Astrocyte (in vitro differentiated cells and primary cell): ENCODE measurements at places on chromosomes 6 and 20. TPM values are rescaled to one million over a fixed set of nuclear protein-coding genes. Genes with fewer than 3 reads are reported as not detected.

DNA sequence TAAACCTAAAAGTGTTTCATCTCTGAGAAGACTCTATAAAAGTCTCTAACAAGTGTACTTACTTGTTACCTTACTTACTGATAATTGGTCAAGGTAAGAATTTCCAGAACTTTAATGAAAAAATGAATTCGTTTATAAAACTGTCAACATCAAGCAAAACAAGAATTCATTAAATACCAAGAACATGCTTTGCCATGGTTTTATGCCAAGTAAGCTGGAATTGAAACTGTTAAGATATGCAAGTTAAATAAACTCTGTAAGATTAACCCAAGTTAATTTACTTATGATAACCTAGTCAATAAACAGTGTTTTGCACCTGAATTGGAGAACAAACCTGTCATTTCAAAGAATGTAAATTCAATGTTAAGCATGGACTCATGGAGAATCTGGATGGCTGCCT is 17.1 kb upstream of the DEFB113 start:
- no peak for DNase-seq
- H3K27ac ChIP-seq: no peak overlapping the region
- H3K36me3 ChIP-seq: no peaks in the 10 kb centered on the region
- H3K27me3 ChIP-seq: no peaks in the 10 kb centered on the region
- no peaks in the 10 kb centered on the region for H3K4me1 ChIP-seq
- no peak overlapping the region for H3K4me3 ChIP-seq

- H3K4me1 ChIP-seq: peaks cover 10% of the 10 kb centered on the region
- no peaks in the 10 kb centered on the region for H3K36me3 ChIP-seq
- no peak for DNase-seq
- peak within 1 kb of the TSS; percentile 76 for H3K4me3 ChIP-seq
- H3K27me3 ChIP-seq: peaks cover 10% of the 10 kb centered on the region
Measured at GRCh38 chr6:107114926-107115694, at the start of gene BEND3. BEND3 (minus strand) TSS chr6:107115515; CDS start chr6:107099285, 16,230 bp downstream.

GRCh38 chr6:155309150-155309549 is 5.1 kb downstream of the TFB1M start:
- H3K36me3 ChIP-seq: peaks cover 14% of the 10 kb centered on the region
- no peak overlapping the region for H3K4me3 ChIP-seq
- peaks cover 8% of the 10 kb centered on the region for H3K4me1 ChIP-seq
- H3K27me3 ChIP-seq: no peaks in the 10 kb centered on the region
- no peak for DNase-seq
- H3K27ac ChIP-seq: no peak overlapping the region

- no peak overlapping the region for H3K27ac ChIP-seq
- no peak overlapping the region for H3K4me3 ChIP-seq
- H3K36me3 ChIP-seq: no peaks in the 10 kb centered on the region
- no peaks in the 10 kb centered on the region for H3K27me3 ChIP-seq
- DNase-seq: no peak
Measured at GRCh38 chr20:25042531-25043498, 15.1 kb downstream of the ACSS1 start.

DNA sequence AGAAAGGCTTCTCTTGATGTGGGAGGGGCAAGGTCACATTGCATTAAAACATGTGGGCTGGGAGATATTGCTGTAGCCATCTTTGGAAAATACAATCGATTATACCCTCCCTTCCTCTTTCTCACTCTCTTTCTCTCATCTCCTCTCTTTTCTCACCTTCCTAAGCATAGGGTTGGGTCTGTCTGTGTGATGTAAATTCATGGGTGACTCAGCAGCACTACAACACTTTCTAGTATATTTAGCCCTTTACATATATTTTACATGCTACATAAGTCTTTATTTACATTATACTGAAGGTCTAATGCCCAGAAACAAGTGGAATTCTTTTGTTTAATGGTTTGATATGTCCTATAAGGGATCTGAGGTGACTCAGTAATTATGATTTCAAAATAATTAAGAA is 634.8 kb upstream of the FLRT3 start:
- no peak overlapping the region for H3K4me3 ChIP-seq
- DNase-seq: no peak
- H3K27me3 ChIP-seq: no peaks in the 10 kb centered on the region
- H3K27ac ChIP-seq: no peak overlapping the region

GRCh38 chr6:7142918-7143475 is 35.2 kb downstream of the RREB1 start:
- H3K4me1 ChIP-seq: peaks cover 42% of the 10 kb centered on the region
- no peaks in the 10 kb centered on the region for H3K36me3 ChIP-seq

DNA sequence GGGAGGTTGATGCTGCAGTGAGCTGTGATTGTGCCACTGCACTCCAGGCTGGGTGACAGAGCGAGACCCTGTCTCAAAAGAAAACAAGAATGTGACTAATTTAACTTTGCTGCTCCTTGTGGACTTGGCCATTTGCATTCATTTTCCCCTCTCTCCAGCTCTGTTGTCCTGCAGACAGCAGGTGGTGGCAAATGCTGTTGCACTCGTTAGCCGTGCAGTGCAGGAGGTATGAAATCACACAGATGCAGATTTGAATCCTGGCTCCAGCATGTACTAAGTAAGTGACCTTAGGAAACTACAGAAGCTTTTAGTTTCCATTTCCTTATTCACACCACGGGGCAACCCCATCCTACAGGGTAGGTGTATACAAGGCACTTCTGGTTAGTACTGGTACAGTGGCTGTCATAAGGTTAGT is 9.6 kb upstream of the BEND3 start:
- H3K36me3 ChIP-seq: no peaks in the 10 kb centered on the region
- no peak for DNase-seq
- H3K4me1 ChIP-seq: no peaks in the 10 kb centered on the region
- H3K27ac ChIP-seq: no peak overlapping the region
- H3K27me3 ChIP-seq: no peaks in the 10 kb centered on the region
- no peak overlapping the region for H3K4me3 ChIP-seq

The ZBTB2 gene
- 19.3 and 20.8 TPM in 2 replicates for total RNA-seq

The SAMD3 gene
- 0.45 TPM in 1 of 2 replicates, not detected in the other for total RNA-seq

The ZC2HC1B gene
- not detected in 2 replicates for total RNA-seq

The SCUBE3 gene
- 8.5 and 10.1 TPM in 2 replicates for total RNA-seq
